ENCODE measurements at places on chromosomes 11 and 22.

- DNase-seq, result no peak
Measured at GRCh38 chr22:18033204-18033998, 9.0 kb upstream of the MICAL3 start.

- no peak for DNase-seq
Measured at GRCh38 chr11:65861533-65862183, 1.4 kb downstream of the MUS81 start.

GRCh38 chr11:40125054-40125453 is 1334.4 kb downstream of the LRRC4C start:
- DNase-seq, result no peak

DNA sequence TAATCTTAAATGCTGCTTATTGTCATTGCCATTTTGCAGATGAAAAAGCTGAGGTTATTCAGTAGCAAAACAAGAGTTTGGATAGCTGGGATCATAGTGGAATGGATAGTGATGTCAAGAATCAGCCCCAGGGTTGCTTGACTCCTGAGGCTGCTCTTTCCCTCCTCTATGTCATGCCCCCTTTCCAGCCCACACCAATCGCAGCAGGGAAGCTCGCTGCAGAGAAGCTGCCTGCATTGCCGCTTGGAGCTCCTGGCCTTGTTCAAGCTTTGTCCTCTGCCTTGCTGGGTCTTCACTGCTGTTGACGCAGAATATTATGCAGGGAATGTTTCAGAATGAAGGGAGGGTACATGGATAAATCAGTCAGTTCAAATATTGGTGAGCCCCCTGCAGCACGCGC is 128.8 kb upstream of the RASSF10 start:
- DNase-seq, result no peak

GRCh38 chr22:24985826-24986214 is 33.3 kb downstream of the KIAA1671 start:
- DNase-seq, result no peak

DNA sequence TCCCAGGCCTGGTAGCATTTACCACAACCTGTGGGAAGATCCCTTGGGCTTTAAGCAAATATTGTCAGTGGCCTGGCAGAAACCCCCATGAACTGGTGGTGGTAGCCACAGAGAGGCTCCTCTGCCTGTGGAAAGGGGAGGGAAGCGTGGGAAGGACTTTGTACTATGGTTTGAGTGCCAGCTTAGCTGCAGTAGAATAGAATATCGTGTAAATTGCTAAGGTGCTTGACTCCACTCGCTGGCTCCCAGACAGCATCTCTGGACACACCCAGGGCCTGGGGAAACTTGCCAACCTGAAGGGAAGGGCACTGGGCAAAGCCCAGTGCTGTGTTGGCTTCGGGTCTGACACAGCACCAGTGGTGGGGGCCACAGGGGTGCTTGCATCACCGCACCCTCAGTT is 52.6 kb downstream of the XRRA1 start:
- DNase-seq, result no peak

- no peak for DNase-seq
Measured at GRCh38 chr11:6240781-6241180, 1.9 kb downstream of the CNGA4 start.

DNA sequence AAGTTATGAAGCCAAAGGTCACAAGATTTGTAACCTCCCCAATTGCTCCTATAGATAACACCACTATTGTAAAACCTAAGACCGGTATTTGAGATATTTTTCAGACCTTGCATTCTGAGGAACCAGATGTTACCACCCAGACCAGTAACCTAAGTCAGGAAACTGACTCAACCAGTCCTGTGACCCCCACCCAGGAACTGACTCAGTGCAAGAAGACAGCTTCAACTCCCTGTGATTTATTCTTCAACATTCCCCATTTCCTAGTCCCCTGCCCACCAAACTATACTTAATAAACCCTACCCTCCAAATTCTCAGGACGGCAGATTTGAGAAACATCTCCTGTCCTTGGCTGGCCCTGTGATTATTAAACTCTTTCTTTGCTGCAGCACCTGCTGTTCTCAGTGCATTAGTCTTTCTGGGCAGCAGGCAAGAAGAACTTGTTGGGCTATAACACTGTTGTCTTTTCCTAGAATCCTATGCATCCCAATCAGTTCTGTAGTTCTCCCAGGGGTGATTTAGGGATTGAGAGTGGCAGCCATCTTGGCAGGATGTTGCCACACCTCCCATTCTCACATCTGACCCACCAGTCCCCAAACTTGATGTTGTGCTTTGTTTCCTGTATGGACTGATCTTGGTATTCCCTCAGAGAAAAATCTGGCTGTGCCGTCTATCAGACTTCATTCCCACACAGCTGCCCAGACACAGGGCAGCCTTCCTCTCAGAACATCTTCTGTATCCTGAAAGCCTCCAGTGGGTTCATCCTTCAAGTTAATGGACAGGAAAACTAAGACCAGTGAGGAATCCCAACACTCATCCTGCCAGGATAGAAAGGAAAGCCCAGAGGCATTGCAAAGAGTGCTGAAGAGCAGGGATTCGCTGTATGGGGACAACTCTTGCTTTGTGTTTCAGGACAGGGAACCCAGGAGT is 104.0 kb downstream of the PDE2A start:
- DNase-seq, result no peak

DNA sequence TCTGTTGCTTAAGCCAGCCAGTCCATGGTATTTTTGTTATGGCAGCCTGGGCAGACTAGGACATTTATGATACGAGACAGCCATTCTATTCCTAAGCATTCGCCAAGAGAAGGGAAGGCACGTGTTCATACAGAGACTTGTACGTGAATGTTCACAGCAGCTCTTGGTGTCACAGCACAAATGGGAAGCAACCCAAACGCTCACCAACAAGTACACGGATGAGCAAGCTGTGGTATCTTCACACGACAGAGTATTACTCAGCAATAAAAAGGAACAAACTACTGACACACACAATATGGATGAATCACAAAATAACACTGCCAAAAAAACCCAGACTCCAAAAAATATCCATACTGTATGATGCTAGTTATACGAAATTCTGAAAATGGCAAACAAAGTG is 85.1 kb downstream of the PHF21B start:
- no peak for DNase-seq

DNA sequence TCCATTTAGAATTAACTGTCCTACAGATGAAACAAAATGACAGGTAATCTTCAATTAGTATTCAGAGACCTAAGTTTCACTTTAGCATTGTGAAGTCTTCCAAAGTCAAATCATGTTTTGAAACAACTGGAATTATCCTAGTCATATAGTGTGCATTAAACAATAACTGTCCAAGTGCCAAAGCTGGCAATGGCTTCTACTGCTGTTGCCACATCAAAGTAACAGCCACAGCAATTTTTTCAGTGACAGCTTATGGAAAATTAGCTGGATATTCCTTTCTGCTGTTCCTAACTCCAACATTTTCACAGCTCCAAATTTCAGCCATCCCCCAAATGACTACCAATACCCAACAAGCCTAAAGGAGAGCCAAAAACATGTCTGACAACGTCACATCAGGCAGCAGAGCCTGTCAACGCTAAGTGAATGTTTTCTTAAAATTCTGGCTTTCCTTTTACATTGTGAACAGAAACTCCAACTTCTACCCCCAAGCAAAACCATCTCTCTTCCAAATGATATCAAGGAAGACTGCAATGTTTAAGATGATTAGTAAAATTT is 45.3 kb upstream of the CCDC34 start:
- no peak for DNase-seq

- DNase-seq, result no peak
Measured at GRCh38 chr11:74557526-74557925, 34.9 kb upstream of the POLD3 start.

- DNase-seq, result no peak
Measured at GRCh38 chr11:134474942-134475341, 62.9 kb upstream of the B3GAT1 start.

- DNase-seq, result no peak
Measured at GRCh38 chr11:111539426-111540113, 950 bp upstream of the LAYN start.

DNA sequence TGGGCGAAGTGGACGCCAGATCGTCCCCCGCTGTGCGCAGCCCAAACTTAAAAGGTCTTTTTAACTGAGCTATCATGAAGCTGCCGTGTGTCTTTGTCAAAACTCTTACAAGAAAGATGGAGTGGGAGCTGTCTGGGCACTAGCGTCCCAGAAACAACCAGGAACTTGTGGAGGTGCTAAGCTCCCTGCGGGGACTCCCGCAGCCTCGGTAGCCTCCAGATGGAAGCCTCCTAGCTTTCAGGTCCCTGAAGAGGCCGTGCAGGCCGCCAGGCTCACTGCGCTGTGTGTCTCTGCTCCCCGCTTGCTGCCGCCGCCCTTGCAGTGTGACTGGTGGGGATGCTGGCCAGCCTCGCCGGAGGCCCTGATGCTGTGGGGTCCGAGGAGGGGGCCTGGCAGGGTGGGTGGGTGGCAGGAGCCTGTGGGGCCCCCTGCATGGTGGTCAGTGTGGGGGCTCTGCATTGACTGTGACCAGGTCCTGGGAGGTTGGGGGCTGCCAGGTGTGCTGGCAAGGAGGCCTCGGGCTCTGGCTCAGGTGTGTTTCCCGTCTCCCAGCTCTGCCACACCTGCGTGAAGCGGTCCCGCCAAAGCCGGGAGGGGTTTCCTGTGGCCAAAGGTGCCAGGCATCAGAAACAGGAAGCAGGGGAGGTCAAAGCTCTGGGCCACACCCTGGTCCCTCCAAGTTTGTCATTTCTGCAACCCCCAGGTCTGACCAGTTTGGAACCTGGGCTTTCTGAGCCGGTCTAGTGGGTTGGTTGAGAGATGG is 1.2 kb downstream of the TRABD start:
- no peak for DNase-seq

DNA sequence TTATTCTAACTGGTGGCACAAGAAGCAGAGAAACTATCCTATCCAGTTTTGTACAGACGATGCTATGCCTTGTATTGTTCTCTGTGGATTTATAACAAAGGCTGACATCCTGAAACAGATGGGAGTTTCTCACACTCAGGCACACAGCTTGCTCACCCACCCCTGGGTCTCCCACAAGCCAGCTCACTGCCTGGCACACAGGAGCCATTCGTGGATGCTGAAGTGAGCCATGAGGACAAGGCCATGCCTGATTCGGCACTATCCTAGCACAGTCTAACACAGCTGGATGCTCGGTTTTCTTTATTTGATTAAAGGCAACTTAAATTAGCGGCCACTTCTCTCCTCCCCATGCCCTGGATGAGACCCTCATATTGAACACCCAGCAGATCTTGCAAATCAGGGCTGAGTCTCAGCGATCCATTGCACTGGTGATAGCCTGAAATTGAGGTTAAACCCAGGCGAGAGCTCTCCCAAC is 25.7 kb upstream of the TMPRSS4 start:
- no peak for DNase-seq

GRCh38 chr11:80613655-80614054 is 1172.8 kb upstream of the TENM4 start:
- no peak for DNase-seq

- no peak for DNase-seq
Measured at GRCh38 chr11:86152006-86152862, 83.3 kb upstream of the PICALM start.

DNA sequence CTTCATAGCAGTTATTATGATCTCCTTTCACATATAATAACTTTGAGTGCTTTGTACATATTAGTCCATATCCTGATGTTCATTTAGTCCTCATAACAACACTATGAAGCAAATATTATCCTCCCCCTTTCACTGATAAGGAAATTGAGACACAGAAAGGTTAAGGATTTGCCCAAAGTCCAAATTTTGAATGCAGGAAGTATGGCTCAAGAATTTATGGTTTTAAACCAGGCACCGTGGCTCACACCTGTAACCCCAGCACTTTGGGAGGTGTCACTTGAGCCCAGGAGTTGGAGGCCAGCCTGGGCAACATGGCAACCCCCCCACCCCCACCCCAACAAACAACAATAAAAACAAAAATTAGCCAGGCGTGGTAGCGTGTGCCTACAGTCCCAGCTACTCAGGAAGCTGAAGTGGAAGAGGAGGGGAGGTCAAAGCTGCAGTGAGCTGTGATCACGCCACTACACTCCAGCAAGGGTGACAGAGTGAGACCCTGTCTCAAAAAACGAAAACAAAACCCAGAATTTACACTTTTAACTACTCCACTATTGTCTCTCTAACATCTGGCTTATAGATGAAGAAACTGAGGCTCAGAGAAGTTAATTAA is 8.6 kb downstream of the CCDC34 start:
- DNase-seq, result no peak

GRCh38 chr11:12846786-12847615 is 162.1 kb upstream of the RASSF10 start:
- no peak for DNase-seq

DNA sequence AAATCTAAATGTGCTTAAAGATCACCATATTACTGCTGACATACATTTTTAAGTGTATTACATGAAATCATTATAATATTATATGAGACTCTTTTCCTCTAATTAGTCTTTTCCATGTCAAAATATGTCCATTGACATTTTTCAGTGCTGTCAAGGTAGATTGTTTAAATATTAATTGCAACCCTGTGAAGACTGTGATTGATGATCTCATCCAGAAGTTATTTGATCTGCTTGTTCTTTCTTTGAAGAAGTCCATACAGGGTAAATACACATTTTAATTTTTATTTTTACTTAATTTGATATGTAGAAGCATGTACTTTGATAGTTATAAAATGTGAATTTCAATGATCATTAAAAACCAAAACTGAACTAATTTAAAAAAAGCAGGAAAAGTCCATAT is 38.4 kb downstream of the DYNC2H1 start:
- no peak for DNase-seq

GRCh38 chr11:60934790-60935605 is 10.7 kb downstream of the TMEM132A start:
- no peak for DNase-seq

Data from NCI-H510A (cell line).